Cardiac fibroblast (primary cell): ENCODE measurements at places on chromosomes 4 and X.

GRCh38 chrX:11881485-11882170 is 123.6 kb downstream of the MSL3 start:
- DNase-seq = no peak

DNA sequence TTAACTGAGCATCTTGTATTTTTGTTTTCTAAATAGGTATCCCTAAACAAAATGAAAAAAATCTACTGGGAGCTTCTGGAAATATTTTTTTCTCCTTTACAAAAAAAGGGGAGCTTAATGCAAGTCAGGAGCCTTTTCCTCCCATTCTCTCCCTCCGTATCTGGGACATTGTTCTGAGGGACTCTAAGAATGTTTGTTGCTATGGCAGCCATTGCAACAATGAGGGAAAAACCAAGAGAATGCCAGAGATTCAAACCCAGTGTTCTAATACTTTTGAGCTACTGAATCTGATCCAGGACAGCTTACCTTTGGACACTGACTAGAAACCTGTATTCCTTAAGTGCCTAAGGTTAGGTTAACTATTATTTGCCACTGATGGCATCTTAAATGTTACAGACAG is 485.7 kb upstream of the HS3ST1 start:
- DNase-seq = peak; percentile 87

DNA sequence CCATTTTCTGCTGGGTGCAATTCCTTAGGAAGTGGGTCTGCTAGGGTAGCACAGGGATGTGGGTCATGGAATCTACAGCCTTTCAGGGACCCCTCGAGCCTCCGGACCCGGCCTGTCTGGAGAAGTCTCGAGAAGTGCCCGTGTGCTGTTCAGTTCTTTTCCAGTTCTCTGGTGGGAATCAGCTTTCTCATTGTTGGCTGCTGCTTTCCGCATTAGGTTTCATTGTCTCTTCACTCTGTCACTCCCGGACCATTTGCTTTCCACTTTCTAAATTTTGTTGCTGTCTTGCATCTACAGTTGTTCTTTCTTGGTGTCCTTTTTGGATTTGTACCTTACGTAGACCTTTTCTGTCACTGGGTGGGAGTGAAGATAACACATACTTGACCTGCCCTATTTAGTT is 6.1 kb downstream of the RAB9A start:
- DNase-seq = no peak

- DNase-seq = no peak
These were observed 15.7 kb upstream of the UFSP2 start for GRCh38 chr4:185441479-185441878.

GRCh38 chr4:139692309-139693012 is 26.8 kb downstream of the MGST2 start:
- no peak for DNase-seq

DNA sequence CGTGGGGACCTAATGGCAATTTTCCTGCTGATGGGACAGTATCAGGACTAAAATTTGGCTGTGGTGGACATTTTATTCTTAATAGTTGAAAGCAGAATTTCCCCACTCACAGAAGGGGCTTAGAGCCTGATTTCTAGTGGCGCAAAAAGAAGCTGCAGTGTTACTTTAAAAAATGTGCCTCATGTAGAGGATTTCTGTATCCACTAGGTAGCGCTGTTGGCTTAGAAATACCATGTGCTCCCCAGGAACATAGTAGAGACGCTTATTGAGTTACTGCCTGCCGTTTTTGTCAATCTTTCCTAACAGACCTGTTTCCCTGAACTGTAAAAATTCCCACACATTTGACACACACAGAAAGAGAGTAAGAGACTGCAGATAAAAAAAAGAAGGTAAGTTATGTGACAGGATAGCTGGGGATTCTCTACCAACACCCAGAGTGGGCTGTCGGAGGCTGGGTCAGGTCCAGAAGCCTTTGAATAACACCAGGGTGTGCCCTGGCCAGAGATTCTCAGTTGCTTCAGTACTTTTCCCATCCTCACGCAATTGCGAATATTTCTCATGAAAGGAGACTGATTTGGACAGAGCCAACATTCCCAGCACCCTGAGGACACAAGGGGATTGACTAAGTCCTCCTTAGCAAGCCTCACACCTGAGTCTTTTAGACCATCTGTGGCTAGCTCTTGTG is 88.4 kb downstream of the ZXDA start:
- peak; percentile 76 for DNase-seq

DNA sequence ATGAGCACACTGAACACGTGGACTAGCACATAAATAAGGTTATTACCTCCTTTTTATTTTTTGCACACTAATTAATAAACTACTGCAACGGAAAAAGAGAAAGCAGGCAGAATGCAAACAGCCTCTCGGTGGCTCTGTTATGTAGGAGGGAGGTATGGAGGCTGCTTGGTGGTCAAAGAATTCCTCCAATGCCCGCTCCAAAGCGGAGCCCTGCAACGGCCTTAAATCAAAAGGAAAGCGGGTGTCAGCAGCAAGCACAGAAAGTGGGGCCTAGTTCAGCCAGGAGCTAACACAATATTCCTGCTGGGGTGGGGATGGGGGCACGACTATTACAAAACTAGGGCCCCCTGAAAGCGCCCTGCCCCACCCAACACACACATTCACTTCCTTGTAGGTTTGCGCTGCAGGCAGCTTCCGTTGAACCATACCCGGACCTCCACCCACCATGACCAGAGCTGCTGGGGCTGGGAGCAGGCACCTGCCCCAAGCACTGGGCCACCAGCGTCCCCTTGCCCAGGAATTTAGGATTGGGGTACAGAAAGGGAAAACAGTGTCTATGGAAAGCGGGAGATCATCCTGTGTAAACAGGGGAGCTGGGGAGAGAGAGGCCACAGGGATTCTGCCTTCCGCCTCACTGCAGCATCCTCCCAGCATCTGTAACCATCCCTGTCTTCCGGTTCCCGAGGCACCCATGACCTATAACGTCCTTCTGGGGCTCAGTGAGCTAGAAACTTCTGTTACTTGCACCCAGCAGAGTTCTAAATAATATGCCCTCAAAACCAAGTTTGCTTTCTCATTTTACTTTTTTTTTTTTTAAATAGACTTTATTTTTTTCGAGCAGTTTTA is 57.1 kb upstream of the DDX3X start:
- no peak for DNase-seq

GRCh38 chrX:135923353-135923752 is 29.8 kb downstream of the SAGE1 start:
- DNase-seq = peak; percentile 0

DNA sequence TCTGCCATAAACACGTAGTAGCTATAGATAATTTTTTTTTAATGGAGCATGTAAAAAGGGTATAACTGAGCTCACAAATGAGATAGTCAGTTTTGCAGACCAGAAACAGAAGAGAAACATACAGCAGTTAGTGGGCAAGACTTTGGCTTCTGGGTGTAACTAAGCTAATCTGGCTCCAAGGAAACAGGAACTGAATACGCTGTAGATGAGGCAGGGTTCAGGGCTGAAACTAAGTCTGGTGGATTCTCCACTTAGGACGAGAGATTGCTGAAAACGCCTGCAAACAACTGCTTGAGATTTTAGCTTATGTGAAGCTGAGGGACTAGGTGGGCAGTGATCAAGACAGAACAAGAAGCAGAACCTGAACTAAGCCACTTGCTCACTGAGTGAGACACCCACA is 91.7 kb downstream of the SMIM20 start:
- DNase-seq = no peak

DNA sequence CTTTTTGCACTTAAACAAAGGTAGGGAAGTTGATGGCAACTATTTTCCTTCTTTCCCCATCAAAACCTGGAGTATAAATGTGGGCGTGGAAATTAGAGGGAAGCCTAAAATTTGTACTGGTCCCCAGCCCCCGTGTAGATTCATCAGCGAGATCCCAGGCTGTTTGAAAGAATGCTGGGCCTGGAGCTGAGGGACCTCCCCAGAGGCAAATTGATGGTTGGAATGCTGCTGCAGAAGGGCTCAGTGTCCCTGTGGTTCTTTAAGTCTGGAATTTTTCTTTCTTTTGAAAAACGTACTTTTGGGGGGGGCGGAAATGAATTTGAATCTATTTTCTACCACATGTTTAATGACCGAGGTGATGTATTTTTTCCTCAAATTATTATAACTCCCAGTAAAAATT is 197.2 kb downstream of the CBR4 start:
- DNase-seq = no peak

DNA sequence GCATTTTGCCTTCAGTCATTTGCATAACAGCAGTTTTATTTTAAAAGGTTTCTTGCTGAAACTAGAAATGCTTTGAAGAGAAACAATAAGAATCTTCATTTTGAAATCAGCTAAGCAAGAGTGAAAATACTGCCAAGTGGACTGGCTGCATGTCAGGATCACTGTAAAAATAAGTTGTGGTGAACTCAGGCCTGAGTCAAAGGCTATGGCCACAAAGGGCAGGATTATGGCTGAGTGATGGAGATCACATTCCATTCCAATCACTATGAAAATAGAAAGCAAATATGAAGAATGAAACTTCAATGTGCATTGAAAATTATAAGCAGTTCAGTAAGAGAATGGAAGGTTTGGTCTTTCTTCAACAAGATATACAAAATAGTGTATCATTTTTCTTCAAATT is 224.5 kb downstream of the PCDH18 start:
- DNase-seq = peak; percentile 83

DNA sequence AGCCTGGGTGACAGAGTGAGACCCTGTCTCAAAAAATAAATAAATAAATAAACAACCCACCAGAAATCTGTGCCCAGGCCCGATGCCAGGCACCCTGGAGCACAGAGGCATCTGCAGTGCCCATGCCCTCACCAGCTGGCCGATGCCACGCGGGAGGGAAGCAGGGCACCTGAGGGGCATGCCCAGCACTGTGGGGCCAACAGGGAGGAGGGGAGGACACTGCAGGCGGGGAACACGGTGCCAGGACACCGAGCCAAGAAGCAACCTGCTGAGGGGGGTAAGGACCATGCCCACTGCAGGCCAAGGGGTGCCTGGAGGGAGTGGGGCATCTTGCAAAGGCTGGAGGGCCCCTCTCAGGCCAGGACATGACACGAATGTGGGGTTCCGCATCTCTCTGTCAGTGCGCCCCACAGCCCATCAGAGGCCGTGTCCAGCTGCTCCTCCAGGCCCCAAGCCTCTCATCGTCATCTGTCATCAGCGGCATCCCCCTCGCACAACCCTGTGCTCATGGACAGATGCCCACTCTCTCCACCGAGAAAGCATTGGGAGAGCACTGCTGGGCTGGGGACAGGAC is 13.3 kb upstream of the DUSP9 start:
- DNase-seq = no peak

- no peak for DNase-seq
These were observed 237.6 kb downstream of the DHRSX start for GRCh38 chrX:2263203-2263602.

- DNase-seq = peak; percentile 31
These were observed 314.4 kb downstream of the IL1RAPL1 start for GRCh38 chrX:28901637-28902036.

- DNase-seq = no peak
These were observed 58.5 kb downstream of the STARD8 start for GRCh38 chrX:68705986-68706385.

GRCh38 chr4:156291317-156291716 is 337.7 kb upstream of the CTSO start:
- peak; percentile 78 for DNase-seq

DNA sequence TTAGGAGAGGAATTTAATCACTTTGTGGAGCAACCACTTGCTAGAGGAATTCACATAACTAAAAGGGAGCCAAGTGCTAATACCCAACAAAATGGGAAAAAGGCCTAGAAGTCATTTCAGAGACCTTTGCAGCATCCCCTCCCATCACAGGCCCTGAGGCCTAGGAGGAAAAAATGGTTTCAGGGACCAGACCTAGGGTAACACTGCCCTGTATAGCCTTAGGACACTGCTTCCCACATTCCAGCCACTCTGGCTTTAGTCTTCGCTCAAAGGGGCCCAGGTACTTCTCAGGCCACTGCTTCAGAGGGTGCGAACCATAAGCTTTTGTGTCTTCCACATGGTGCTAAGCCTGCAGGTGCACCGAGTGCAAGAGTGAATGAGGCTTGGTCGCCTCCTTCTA is 19.1 kb downstream of the SPANXN2 start:
- no peak for DNase-seq

DNA sequence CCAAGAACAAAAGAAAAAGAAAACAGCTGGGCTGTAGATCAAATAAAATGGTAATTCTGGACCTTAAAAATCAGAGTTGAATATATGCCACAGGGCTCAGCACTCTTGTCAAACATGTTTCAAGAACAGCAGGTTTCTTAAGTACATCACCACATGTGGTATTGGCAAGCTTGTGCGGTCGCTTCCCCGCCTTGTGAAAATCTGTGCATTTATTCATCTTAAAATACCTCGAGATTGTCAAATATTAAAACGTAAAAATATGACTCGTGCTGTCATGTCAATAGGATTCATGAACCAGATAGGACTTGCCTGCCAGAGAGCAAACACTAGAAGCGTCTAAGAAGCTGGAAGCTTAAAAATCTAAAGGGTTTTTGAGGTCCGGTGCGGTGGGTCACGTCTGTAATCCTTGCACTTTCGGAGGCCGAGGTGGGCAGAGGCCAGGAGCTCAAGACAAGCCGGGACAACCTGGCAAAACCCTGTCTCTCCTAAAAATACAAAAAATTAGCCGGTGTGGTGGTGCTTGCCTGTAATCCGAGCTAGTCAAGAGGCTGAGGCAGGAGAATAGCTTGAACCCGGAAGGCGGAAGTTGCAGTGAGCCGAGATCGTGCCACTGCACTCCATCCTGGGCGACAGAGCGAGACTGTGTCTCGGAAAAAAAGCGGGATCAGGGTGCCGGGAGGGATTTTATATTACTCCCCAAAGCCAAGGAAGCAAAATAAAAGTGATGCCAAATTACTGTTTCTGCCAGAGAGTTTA is 40.2 kb upstream of the TMEM154 start:
- no peak for DNase-seq

GRCh38 chr4:132593717-132594400 is 555.2 kb upstream of the PCDH10 start:
- no peak for DNase-seq

- no peak for DNase-seq
These were observed 223.8 kb downstream of the IL1RAPL2 start for GRCh38 chrX:104789784-104790183.

- peak; percentile 23 for DNase-seq
These were observed 172.8 kb upstream of the FRMPD4 start for GRCh38 chrX:11965436-11965835.

DNA sequence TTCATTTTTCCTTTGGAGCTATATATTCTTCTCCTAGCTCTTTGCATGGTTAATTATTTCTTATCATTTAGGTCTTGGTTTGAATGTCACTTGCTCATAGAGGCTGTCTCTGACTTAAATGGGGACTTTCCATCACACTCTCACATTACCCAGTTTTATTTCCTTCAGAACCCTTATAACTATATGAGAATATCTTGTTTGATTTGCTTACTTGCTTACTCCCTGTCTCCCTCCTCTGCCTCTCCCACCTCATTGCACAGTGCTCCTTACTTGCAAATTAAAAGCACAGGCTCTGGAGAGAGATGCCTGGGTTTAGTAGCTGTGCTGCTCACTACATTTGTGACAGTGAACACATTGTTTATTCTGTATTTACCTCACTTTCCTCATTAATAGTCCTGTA is 174.6 kb downstream of the SOWAHB start:
- DNase-seq = peak; percentile 65

DNA sequence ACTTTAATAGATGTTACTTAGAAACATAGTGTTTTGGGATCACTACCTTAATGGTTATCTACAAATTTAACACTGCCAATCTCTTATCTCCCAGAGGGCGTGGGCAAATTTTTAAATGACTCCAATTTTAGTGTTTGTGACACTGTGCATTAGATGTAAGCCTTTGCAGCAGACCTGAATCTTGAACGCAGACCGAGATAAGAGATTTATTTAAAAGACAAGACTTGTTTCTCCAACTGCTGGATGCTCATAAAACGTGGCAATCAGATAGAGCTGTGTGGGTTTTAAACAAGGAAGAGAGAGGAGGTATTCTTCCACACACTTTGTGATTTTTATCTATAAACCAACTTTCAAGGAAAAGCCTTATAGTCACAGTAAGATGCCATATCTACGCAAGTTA is 252.5 kb upstream of the NR3C2 start:
- no peak for DNase-seq
